ENCODE measurements at places on chromosomes 4 and X. TPM values are rescaled to one million over a fixed set of nuclear protein-coding genes. Genes with fewer than 3 reads are reported as not detected.

DNA sequence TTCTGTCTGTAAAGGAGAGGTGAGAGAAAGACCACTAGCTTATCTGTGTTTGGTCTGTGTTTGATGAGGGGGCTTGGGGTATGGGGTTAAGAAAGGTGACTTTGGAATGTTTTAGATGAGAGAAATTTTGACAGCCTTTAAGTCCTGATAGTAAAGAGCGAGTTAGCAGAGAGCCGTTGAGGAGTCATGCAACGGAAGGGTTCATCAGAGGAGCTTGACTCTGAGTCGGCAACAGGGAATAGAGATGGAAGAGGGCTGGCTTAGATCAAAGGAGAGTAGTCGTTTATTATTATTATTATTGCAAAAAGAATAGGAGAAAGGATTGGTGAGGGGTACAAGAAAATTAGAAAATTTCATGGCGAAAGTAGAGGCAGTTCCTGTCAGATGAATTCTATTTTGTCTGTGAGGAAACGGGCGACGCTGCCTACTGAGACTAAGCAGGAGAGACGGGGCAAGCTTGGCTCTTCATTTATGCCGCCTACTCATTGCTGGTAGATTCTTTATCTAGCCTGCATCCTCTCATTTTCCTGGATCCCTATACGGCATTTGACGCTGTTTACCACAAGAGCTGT is 473 bp upstream of the VAMP7 start:
- H3K36me3 ChIP-seq, result no peaks in the 10 kb centered on the region
- H3K27me3 ChIP-seq, result peaks cover under 1% of the 10 kb centered on the region
- H3K27ac ChIP-seq, result peak overlapping the region; percentile 91
- peaks cover 15% of the 10 kb centered on the region for H3K4me1 ChIP-seq
- peak overlapping the region; percentile 86 for H3K4me3 ChIP-seq
- DNase-seq, result no peak

GRCh38 chrX:154738011-154738738 is 12.7 kb downstream of the GAB3 start:
- H3K27me3 ChIP-seq, result no peaks in the 10 kb centered on the region
- peaks cover 8% of the 10 kb centered on the region for H3K36me3 ChIP-seq
- H3K4me1 ChIP-seq, result peaks cover 76% of the 10 kb centered on the region
- peak overlapping the region; percentile 46 for H3K4me3 ChIP-seq
- peak overlapping the region; percentile 89 for H3K27ac ChIP-seq

DNA sequence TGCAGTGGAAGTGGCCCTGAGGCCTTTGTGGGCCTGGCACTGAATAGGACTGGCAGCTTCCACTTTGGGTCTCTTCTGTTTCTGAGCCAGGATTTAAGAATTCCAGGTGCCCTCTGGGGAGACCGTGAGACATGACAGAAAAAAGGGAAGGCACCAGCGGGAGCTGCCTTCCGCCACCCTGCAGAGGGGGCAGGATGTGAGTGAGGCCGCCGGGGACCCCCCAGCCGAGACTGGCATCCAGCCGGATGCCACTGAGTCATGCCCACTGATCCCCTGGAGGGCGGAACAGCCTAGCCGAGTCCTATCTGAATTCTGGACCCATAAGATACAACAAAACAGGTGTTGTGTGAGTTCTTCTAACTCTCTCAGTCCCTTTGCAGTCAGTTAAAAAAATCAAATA is 41.3 kb downstream of the C4orf50 start:
- H3K36me3 ChIP-seq, result no peaks in the 10 kb centered on the region
- no peak overlapping the region for H3K4me3 ChIP-seq
- DNase-seq, result no peak
- H3K4me1 ChIP-seq, result no peaks in the 10 kb centered on the region
- peaks cover 5% of the 10 kb centered on the region for H3K27me3 ChIP-seq

SOWAHB gene
- total RNA-seq, result not detected

DNA sequence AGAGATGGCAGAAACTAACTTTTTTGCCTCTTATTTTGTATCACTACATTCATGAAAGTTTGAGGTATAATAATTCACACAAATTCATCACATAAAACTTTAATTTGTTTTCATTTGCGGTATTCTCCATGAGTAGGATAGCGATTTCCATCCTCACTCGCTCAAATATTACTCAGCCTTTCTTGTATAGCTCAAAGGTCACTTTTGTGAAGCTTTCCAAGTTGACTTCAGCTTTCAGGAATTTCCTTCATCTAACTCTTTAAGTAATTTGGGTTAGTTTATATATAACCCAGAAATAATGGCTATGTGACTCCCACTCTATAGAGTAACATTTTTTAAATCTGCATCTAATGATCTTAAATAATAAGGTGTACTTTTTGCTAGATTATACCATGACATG is 314.4 kb downstream of the IL1RAPL1 start:
- no peak for DNase-seq
- H3K27ac ChIP-seq, result no peak overlapping the region
- H3K4me1 ChIP-seq, result no peaks in the 10 kb centered on the region
- no peaks in the 10 kb centered on the region for H3K36me3 ChIP-seq

- no peak overlapping the region for H3K27ac ChIP-seq
- DNase-seq, result no peak
- no peaks in the 10 kb centered on the region for H3K36me3 ChIP-seq
Measured at GRCh38 chrX:153477901-153478300, 7.5 kb upstream of the HAUS7 start.

MAPK10 gene
- total RNA-seq, result not detected

GRCh38 chr4:82380344-82380743 is 6.6 kb upstream of the HNRNPD start:
- peaks cover 16% of the 10 kb centered on the region for H3K36me3 ChIP-seq
- no peak for DNase-seq
- no peaks in the 10 kb centered on the region for H3K27me3 ChIP-seq
- H3K4me1 ChIP-seq, result peaks cover 11% of the 10 kb centered on the region

GRCh38 chrX:101417190-101417589 is 9.2 kb downstream of the HNRNPH2 start:
- peaks cover 23% of the 10 kb centered on the region for H3K36me3 ChIP-seq
- no peaks in the 10 kb centered on the region for H3K27me3 ChIP-seq
- H3K4me1 ChIP-seq, result peaks cover 49% of the 10 kb centered on the region

GRCh38 chrX:15674514-15674840 is 9.9 kb upstream of the CLTRN start:
- peaks cover 17% of the 10 kb centered on the region for H3K4me1 ChIP-seq
- DNase-seq, result no peak
- H3K36me3 ChIP-seq, result peaks cover 6% of the 10 kb centered on the region

GRCh38 chrX:54042609-54043021 is 1.7 kb downstream of the PHF8 start:
- peak overlapping the region; percentile 96 for H3K27ac ChIP-seq
- H3K27me3 ChIP-seq, result no peaks in the 10 kb centered on the region
- H3K4me1 ChIP-seq, result peaks cover 27% of the 10 kb centered on the region

DNA sequence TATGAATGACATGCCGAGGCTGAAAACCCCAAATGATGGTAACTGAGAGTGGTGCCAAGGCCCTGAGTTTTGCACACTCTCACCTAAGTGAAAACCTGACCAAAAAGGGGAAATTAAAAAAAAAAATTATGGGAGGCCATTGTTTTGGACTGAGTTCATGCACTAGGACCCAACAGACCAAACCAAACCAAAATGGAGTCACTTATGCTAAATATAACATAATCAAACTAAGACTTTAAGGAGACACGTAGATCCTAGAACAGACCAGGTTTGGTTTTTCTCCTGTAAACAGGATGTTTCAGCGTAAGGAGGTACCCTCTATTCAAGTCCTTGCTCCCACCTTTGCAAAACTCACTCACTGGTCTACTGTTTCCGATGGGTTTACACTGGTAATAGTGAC is 453.0 kb downstream of the INPP4B start:
- H3K27ac ChIP-seq, result peak overlapping the region; percentile 66
- H3K4me3 ChIP-seq, result no peak overlapping the region
- H3K4me1 ChIP-seq, result peaks cover 82% of the 10 kb centered on the region

- peaks cover 5% of the 10 kb centered on the region for H3K4me1 ChIP-seq
- H3K27me3 ChIP-seq, result peaks cover 40% of the 10 kb centered on the region
- no peak overlapping the region for H3K4me3 ChIP-seq
- DNase-seq, result no peak
Measured at GRCh38 chr4:76589872-76590797, 155.1 kb downstream of the SHROOM3 start.

CENPI gene
- 19.4 TPM for total RNA-seq

- no peaks in the 10 kb centered on the region for H3K36me3 ChIP-seq
- H3K4me3 ChIP-seq, result no peak overlapping the region
- peaks cover 5% of the 10 kb centered on the region for H3K27me3 ChIP-seq
- H3K27ac ChIP-seq, result no peak overlapping the region
- peaks cover 5% of the 10 kb centered on the region for H3K4me1 ChIP-seq
Measured at GRCh38 chr4:112908511-112908910, 140.9 kb upstream of the ANK2 start.

- H3K27me3 ChIP-seq, result peaks cover 5% of the 10 kb centered on the region
- H3K27ac ChIP-seq, result no peak overlapping the region
- H3K4me1 ChIP-seq, result no peaks in the 10 kb centered on the region
- H3K4me3 ChIP-seq, result no peak overlapping the region
- no peaks in the 10 kb centered on the region for H3K36me3 ChIP-seq
Measured at GRCh38 chr4:140790171-140790570, 34.0 kb upstream of the TBC1D9 start.

PPP4R3C gene
- not detected for total RNA-seq

GABRG1 gene
- not detected for total RNA-seq

DNA sequence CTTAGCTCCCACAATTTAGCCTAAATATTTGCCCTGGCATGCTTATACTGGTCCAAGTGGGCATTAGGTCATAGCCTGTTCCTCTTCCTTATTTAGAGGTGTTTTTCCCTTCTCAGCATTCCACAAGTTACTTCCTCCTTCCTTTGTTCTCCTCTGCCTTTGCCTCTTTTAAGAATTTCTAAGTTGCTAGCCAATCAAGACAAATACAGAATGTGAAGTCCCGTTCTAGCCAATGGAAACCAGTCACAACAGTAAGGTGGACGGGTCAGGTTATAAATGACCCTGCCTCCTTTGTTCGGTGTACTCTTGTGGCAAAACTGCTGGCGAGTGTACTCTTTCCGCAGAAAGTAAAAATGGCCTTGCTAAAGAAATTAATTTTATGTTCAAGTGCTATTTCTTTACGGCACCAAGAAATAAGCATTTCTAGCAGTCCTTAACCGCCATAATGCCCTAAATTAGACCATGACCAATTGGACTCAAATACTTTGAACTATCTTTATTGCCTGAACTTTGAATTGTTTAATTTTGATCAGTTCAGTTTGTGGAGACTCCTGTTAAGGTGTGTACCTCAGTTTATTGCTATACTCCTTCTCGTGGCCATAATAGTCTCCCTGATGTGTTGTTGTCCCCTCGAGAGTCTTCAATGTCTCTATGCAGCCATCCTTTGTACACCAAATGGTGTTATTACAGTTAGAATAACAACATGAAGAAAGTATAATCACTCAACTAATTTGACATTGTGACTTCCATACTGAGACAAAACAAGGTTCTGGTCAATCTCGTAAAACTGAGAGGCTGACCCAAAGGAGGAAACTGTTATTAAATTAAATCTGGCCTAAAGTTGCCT is 1.6 kb upstream of the HADH start:
- peaks cover 14% of the 10 kb centered on the region for H3K36me3 ChIP-seq
- H3K27ac ChIP-seq, result no peak overlapping the region
- DNase-seq, result no peak
- H3K27me3 ChIP-seq, result no peaks in the 10 kb centered on the region
- H3K4me1 ChIP-seq, result peaks cover 27% of the 10 kb centered on the region

GRCh38 chr4:92387459-92388069 is 83.8 kb downstream of the GRID2 start:
- no peaks in the 10 kb centered on the region for H3K27me3 ChIP-seq
- no peak overlapping the region for H3K4me3 ChIP-seq
- no peak for DNase-seq
- H3K27ac ChIP-seq, result no peak overlapping the region

HHIP gene
- total RNA-seq, result not detected

TMEM144 gene
- total RNA-seq, result not detected

SLC10A7 gene
- total RNA-seq, result 11.0 TPM

Measured in activated CD8-positive, alpha-beta T cell treated with anti-CD3 and anti-CD28 coated beads for 36 hours (primary cell).